Glomerular endothelial cell (primary cell): ENCODE measurements at places on chromosomes 7 and 10.

- peak; percentile 57 for DNase-seq
These were observed 24.0 kb upstream of the PAPSS2 start for GRCh38 chr10:87635498-87636312.

GRCh38 chr7:52257890-52258289 is 777.5 kb upstream of the POM121L12 start:
- DNase-seq: no peak

DNA sequence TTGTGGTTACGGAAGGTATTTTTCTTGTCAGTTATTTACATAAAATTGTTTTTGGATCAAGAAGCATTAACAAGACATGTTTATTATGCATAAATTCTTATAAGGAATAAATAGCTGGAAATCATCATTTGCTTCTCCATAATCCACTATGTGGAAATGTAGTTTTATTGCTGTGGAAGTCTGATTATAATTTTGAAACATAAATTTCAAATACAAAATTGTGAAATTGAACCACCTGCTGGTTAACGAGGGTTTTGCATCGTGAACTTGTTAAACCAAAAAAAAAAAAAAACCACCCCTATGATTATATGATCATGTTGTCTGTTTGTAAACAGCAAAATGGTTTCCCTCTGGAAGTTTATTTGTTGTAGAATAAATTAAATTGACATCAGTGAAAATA is 25.9 kb downstream of the ABRAXAS2 start:
- DNase-seq: no peak

GRCh38 chr7:131294553-131294952 is 33.1 kb upstream of the MKLN1 start:
- no peak for DNase-seq

DNA sequence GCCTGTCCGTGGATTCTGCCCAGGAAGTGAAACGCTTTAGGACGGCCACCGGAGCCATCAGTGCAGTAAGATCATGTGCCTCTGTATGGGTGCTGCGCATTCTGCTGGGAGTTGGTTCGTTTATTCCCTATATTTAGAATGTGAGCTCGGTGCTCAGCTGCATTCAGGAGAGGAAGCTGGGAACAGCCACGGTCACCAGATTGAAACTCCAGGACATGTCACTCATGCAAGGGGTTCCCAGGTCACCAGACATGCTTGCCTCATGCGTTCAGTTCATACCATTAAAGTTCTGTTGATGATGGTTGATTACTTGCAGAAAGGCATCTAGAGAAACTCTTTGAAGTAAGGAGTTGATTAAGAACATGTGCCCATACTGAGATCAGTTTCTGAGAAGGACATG is 78.1 kb downstream of the TRRAP start:
- no peak for DNase-seq

GRCh38 chr7:112749775-112750174 is 40.4 kb downstream of the TMEM168 start:
- DNase-seq: no peak

DNA sequence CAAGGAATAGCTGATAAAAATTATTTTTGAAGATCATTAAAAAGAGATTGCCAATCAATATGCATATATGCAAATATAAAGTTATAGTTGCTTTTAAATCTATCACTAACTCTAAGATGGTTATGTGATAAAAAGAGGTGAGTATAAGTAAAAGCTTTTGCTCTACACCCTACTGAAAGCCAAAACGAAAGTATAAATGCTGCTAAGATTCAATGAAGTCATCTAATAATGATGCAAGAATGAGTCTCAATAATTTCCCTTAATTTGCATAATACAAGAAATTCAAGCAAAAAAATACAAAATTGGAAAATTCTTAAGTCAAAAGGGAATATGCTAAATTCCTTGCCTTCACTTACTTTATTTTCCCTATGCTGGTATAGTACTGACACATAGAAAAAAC is 75.2 kb downstream of the WAPL start:
- no peak for DNase-seq

- DNase-seq: no peak
These were observed 37.5 kb upstream of the DOCK1 start for GRCh38 chr10:126867567-126868365.

- no peak for DNase-seq
These were observed 4.8 kb downstream of the ELOVL3 start for GRCh38 chr10:102230861-102231356.

DNA sequence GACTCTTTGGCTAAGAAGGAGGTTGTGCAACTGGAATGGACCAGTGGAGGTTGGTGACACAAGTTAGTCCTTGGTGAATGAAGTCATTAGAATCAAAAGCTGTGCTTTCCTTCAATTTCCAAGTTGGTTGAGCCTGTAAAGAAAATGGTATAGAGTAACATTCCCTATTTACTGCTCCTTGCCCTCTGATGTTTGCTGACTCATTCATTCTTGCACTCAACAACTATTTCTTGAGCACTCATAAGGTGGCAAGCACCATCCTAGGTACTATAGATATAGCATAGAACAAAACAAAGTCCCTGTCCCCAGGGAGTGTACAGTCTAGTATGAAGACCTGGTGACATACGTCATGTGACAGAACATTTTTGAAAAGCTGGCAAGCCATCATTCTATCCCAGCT is 118.9 kb upstream of the CCDC6 start:
- no peak for DNase-seq

GRCh38 chr7:150430465-150431085 is 19.9 kb upstream of the GIMAP8 start:
- no peak for DNase-seq

GRCh38 chr10:63252095-63252762 is 119.1 kb downstream of the NRBF2 start:
- DNase-seq: no peak

DNA sequence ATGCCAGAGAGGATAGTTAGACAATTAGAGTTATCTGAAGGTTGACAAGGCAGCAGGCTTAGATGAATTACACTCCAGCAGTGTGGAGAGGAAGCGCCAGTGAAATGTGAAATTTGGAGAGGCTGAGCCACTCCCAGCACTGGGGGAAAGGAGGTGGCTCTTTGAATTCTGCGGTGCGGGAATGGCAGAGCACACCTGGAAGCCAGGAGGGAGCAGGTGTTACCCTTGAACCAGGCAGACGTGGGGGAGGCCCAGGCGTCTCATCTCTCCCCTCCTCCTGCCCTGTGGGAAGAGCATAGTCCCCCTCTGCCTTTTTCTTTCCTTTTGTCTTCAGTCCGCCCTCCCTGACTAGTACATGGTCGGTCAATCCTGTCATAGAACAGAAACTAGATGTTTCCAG is 203.1 kb downstream of the DPP6 start:
- DNase-seq: no peak

DNA sequence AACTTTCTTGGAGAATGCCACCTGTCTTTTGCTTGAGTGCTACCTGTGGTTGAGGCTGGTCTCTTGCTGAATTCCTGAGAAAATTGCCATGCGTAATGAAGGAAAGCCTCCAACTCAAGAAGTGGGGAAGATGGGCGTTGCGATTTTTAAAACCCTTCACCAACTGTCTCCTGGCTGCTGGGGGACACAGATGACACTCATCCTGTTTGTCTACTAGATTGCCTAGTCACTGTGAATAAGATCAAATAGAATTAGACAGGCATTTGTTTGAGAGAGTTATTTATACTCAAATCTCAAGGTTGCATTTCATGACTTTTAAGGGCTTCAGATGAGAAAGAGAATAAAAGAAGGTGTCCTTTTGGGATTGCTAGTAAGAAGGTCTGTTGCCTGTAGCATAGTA is 84.3 kb upstream of the MTPN start:
- no peak for DNase-seq

DNA sequence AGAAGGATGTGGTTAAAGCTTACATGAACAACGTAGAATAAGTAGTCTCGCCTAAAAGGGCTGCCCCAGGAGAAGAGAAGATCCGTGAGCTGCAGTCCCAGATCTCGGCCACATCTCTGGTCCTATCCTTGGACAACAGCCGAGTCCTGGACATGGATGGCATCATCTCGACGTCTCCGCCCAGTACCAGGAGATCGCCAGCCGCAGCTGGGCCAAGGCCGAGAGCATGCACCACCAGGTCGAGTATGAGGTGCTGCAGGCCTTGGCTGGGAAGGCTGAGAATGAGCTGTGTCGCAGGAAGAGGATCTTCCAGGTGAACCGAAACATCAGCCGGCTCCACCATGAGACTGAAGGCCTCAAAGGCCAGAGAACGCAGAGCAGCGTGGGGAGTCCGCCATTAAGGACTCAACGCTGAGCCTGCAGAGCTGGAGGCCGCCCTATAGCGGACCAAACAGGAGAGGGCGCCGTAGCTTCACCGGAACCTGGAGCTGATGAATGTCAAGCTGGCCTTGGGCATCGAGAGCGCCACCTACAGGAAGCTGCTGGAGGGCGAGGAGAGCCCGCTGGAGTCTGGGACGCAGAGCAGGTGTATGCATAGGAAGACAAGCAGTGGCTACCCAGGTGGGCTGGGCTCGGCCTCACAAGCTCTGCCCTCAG is 22.2 kb downstream of the LIPK start:
- DNase-seq: no peak

GRCh38 chr7:69630292-69630691 is 32.0 kb downstream of the AUTS2 start:
- no peak for DNase-seq

- no peak for DNase-seq
These were observed 7.5 kb downstream of the CYP2W1 start for GRCh38 chr7:990352-990932.

GRCh38 chr7:30436518-30436917 is 42.1 kb downstream of the NOD1 start:
- DNase-seq: no peak

DNA sequence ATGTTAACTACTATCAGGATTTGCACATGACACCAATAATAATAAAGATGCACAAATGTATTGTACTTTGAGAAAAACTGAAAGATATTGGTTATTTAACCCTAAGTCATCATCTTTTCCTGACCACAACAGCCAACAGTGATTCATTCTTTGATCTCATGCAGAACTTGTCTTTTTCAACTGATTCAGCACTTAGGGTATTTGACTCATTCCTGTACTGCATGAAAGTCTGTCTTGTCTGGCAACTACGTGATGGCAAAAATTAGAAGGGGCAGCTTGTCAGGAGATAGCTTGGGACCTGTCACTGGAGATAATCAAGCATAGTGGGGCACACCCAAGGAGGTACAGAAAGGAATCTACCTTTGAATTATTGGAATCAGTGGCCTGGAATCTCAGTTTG is 77.8 kb upstream of the LRRC17 start:
- no peak for DNase-seq

- DNase-seq: no peak
These were observed 298.9 kb downstream of the WDR37 start for GRCh38 chr10:1354809-1355710.

- DNase-seq: no peak
These were observed 786 bp downstream of the TAF3 start for GRCh38 chr10:7819121-7819460.

GRCh38 chr10:5040010-5040673 is 36.5 kb upstream of the AKR1C2 start:
- DNase-seq: no peak

DNA sequence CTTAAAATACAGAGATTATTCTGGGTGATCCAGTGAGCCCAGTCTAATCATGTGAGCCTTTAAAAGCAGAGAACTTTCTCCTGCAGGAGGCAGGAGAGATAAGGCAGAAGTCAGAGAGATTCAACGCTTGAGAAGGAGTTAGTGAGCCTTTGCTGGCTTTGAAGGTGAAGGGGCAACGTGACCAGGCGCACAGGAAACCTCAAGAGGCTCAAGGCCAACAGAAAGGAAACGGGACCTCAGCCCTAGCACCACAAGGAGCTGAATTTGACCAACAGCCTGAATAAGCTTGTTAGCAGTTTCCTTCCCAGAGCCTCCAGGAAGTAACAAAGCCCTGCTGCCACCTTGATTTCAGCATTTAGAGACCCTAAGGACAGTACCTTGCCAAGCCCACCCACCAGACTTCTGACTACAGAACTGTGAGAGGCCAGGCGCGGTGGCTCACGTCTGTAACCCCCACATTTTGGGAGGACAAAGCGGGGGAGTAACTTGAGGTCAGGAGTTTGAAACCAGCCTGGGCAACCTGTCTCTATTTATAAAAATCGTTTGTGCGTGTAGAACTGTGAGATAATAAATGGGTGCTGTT is 87.3 kb upstream of the KAT6B start:
- peak; percentile 12 for DNase-seq
